ENCODE measurements at places on chromosomes 2 and 18.

GRCh38 chr2:173043476-173043875 is 32.2 kb upstream of the MAP3K20 start:
- H3K4me1 ChIP-seq, result peaks cover 26% of the 10 kb centered on the region
- no peaks in the 10 kb centered on the region for H3K36me3 ChIP-seq
- H3K27ac ChIP-seq, result peak overlapping the region; percentile 57
- no peak overlapping the region for H3K4me3 ChIP-seq
- H3K27me3 ChIP-seq, result no peaks in the 10 kb centered on the region
- DNase-seq, result peak; percentile 33

- no peaks in the 10 kb centered on the region for H3K4me1 ChIP-seq
- no peaks in the 10 kb centered on the region for H3K36me3 ChIP-seq
- H3K4me3 ChIP-seq, result no peak overlapping the region
- peaks cover 71% of the 10 kb centered on the region for H3K27me3 ChIP-seq
These were observed 84.9 kb downstream of the MARCO start for GRCh38 chr2:119026890-119027289.

GRCh38 chr2:189533288-189534035 is 47.1 kb downstream of the SLC40A1 start:
- no peak overlapping the region for H3K27ac ChIP-seq
- no peak overlapping the region for H3K4me3 ChIP-seq
- H3K27me3 ChIP-seq, result no peaks in the 10 kb centered on the region
- DNase-seq, result no peak
- no peaks in the 10 kb centered on the region for H3K36me3 ChIP-seq

DNA sequence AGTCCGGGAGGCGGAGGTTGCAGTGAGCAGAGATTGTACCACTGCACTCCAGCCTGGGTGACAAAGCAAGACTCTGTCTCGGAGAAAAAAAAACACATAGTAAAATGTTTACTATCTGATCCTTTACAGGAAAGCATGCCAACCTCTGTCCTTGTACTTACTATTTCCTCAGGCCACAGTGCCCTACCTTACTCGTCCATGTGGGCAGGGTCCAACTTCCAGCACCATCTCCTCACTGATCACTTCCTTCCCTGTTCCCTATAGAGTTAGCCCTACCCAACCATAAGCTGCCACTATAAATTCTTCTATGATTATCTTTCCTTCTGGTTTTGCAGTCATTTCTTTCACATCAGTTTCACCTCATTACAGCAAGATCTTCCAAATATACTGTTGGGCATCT is 136.2 kb downstream of the MYO5B start:
- H3K4me3 ChIP-seq, result no peak overlapping the region
- no peak overlapping the region for H3K27ac ChIP-seq
- no peaks in the 10 kb centered on the region for H3K36me3 ChIP-seq

DNA sequence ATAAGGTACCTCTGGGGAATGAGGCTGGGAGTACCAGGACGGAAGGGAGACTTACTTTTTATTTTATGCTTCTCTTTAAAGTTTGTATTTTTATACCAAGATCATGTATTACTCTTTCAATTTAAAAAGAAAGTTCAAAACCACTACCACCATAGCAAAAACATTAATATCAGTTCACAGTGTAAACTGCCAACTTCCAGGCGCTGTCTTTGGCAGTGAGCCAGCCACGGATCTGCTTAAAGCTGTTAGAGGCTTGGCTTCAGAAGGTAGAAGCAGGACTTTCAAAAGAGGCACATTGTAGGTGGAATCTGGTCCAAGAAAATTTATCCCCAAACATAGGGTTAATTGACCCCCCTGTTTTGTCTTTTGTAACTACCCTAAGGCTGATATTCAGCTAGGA is 74.8 kb downstream of the B3GNT2 start:
- H3K4me1 ChIP-seq, result peaks cover 6% of the 10 kb centered on the region
- peak; percentile 63 for DNase-seq
- no peak overlapping the region for H3K27ac ChIP-seq
- H3K4me3 ChIP-seq, result no peak overlapping the region
- H3K36me3 ChIP-seq, result no peaks in the 10 kb centered on the region

DNA sequence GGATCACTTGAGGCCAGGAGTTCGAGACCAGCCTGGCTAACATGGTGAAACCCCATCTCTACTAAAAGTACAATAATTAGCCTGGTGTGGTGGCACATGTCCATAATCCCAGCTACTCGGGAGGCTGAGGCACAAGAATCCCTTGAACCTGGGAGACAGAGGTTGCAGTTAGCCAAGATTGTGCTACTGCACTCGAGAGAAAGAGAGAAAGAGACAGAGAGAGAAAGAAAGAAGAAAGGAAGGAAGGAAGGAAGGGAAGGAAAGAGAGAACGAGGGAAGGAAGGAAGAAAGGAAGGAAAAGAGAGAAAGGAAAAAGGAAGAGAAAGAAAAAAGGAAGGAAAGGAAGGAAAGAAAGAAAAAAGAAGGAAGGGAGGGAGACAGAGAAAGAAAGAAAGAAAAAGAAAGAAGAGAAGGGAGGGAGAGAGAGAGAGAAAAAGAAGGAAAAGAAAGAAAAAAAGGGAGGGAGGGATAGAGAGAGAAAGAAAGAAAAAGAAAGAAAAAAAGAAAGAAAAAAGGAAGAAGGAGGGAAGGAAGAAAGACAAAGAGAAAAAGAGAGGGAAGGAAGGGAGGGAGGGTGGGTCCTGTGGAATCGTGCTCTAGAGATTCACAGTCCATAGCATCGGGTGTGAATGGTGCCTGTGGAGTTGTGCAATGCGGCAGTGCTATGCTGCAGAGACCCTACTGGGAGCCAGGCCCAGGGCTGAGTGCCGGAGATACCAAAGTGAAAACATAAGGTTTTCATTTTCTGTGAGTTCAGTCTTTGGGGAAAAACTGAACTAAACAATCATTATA is 4.6 kb upstream of the SDC1 start:
- peaks cover 62% of the 10 kb centered on the region for H3K27me3 ChIP-seq
- H3K27ac ChIP-seq, result no peak overlapping the region
- H3K4me1 ChIP-seq, result peaks cover 13% of the 10 kb centered on the region

- no peak for DNase-seq
- H3K4me1 ChIP-seq, result no peaks in the 10 kb centered on the region
- no peaks in the 10 kb centered on the region for H3K36me3 ChIP-seq
These were observed 8.4 kb upstream of the HNRNPLL start for GRCh38 chr2:38610851-38611801.

DNA sequence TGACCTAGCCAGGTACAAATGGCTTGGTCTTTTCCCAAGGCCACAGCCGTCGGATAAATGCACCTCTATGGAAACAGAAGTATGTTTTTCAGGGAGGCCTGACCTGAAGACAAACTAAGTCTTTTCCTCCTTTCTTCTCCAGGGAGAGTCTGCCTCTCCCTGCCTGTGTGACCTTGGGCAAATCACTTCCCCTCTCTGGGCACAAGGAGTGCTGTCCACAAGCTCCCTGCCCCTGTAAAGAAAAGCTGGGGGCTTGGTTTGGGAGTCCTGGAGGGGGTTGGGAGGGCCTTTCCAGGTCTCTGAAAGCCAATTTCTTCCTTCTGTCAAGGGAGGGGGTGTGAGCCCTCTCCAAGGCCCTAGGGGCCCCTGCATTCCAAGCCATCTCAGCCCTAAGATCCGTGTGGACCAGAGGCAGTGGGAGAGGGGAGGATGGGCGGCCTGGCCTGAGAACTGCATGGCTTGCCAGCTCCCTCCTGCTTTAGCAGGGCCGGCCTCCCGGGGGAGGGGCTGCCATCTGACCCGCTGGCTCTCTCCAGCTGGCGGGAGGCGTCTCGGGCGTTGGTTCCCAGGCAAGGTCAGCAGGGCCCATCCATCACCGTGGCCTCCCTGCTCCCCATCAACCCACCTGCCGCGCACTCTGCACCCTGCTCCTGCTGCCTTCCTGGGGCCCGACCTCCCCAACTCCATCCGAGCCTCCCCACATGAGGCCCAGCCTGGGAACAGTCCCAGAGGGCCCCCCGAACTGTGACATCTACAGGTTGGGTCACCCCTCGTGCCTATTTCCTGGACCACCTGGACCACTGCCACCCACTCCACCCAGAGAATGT is 61.4 kb downstream of the SMAD7 start:
- peaks cover 28% of the 10 kb centered on the region for H3K4me1 ChIP-seq
- no peaks in the 10 kb centered on the region for H3K36me3 ChIP-seq
- DNase-seq, result peak; percentile 42
- no peak overlapping the region for H3K4me3 ChIP-seq
- no peaks in the 10 kb centered on the region for H3K27me3 ChIP-seq
- no peak overlapping the region for H3K27ac ChIP-seq

GRCh38 chr2:48433682-48434081 is 96.3 kb upstream of the STON1 start:
- no peak for DNase-seq
- H3K27me3 ChIP-seq, result no peaks in the 10 kb centered on the region
- peaks cover 9% of the 10 kb centered on the region for H3K4me1 ChIP-seq
- H3K36me3 ChIP-seq, result no peaks in the 10 kb centered on the region

- no peaks in the 10 kb centered on the region for H3K27me3 ChIP-seq
- H3K4me3 ChIP-seq, result no peak overlapping the region
- H3K36me3 ChIP-seq, result no peaks in the 10 kb centered on the region
- DNase-seq, result no peak
These were observed 36.3 kb upstream of the TMEM131 start for GRCh38 chr2:98032086-98032485.

GRCh38 chr2:9191041-9191481 is 15.6 kb upstream of the ASAP2 start:
- H3K4me1 ChIP-seq, result peaks cover 29% of the 10 kb centered on the region
- H3K4me3 ChIP-seq, result no peak overlapping the region
- no peaks in the 10 kb centered on the region for H3K27me3 ChIP-seq
- no peaks in the 10 kb centered on the region for H3K36me3 ChIP-seq

- H3K4me1 ChIP-seq, result peaks cover 7% of the 10 kb centered on the region
- H3K27ac ChIP-seq, result no peak overlapping the region
- H3K4me3 ChIP-seq, result peak overlapping the region; percentile 59
- H3K27me3 ChIP-seq, result peaks cover 74% of the 10 kb centered on the region
- no peak for DNase-seq
- no peaks in the 10 kb centered on the region for H3K36me3 ChIP-seq
These were observed 54.8 kb upstream of the TUBA3E start for GRCh38 chr2:130252880-130253645.

- H3K36me3 ChIP-seq, result no peaks in the 10 kb centered on the region
- no peaks in the 10 kb centered on the region for H3K27me3 ChIP-seq
- no peak overlapping the region for H3K27ac ChIP-seq
- no peak overlapping the region for H3K4me3 ChIP-seq
- H3K4me1 ChIP-seq, result peaks cover 35% of the 10 kb centered on the region
- DNase-seq, result no peak
These were observed 5.0 kb downstream of the SH2D6 start for GRCh38 chr2:85423525-85423924.

- H3K27me3 ChIP-seq, result no peaks in the 10 kb centered on the region
- peaks cover 100% of the 10 kb centered on the region for H3K36me3 ChIP-seq
- no peak overlapping the region for H3K4me3 ChIP-seq
- DNase-seq, result no peak
These were observed 25.1 kb downstream of the STAT1 start for GRCh38 chr2:190988910-190989309.

DNA sequence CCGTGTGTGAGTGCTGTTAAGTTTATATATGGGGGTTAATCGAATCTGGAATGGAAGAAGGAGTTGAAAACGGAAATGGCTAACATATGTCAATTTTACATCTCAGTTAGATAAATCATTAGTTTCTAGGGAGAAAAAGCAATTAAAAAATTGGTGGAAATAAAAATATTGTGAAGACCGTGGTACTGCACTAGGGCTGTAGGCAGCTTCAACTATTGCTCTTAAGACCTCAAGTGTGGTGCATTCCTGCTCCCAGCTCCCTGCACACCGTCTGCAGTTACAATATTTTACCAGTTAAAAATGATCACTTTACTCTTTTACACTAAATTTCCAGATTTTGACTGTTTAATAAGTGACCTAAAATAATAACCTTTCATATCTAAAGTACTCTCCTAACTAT is 977.3 kb upstream of the POU3F3 start:
- no peaks in the 10 kb centered on the region for H3K4me1 ChIP-seq
- H3K27me3 ChIP-seq, result no peaks in the 10 kb centered on the region
- no peak overlapping the region for H3K27ac ChIP-seq
- H3K4me3 ChIP-seq, result no peak overlapping the region

GRCh38 chr18:27656167-27656778 is 471.2 kb upstream of the CHST9 start:
- DNase-seq, result no peak
- no peak overlapping the region for H3K4me3 ChIP-seq

- peaks cover 6% of the 10 kb centered on the region for H3K36me3 ChIP-seq
- H3K4me3 ChIP-seq, result peak within 1 kb of the TSS; percentile 77
- peak within 1 kb of the TSS; percentile 90 for H3K27ac ChIP-seq
- DNase-seq, result peak; percentile 91
- no peaks in the 10 kb centered on the region for H3K27me3 ChIP-seq
These were observed at the start of gene TMEM185B for GRCh38 chr2:120223034-120223912. TMEM185B (minus strand) TSS chr2:120223400; CDS start chr2:120222976, 424 bp downstream.

DNA sequence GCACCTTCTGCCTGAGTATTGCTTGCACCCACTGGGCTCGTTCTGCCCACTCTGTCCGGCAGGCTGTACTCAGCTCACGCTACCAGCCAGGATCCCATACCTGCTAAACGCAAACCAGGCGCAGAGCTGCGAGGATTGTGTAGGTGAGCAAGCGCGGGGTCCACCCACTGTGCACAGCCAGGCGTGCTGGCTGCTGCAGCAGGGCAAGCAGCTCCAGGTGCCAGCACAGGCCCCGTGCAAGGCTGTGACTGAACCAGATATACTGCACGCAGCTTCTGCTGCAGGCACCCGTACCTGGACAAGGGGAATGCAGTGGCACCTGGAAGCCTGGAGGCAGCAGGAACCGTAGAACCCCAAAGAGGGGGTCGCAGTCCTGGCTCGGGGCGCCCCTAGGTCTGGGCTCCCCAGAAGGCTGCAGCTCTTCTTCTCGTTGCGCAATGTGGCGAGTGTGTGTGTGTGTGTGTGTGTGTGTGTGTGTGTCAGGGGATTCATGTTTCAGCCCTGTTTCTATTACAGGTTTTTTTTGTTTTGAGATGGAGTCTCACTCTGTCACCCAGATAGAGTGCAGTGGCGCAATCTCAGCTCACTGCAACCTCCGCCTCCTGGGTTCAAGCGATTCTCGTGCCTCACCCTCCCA is 46.1 kb upstream of the RAB1A start:
- H3K36me3 ChIP-seq, result no peaks in the 10 kb centered on the region
- H3K27me3 ChIP-seq, result peaks cover 6% of the 10 kb centered on the region
- no peaks in the 10 kb centered on the region for H3K4me1 ChIP-seq

GRCh38 chr2:208595386-208596275 is 189.0 kb downstream of the PTH2R start:
- DNase-seq, result no peak
- no peak overlapping the region for H3K27ac ChIP-seq
- no peaks in the 10 kb centered on the region for H3K27me3 ChIP-seq
- H3K36me3 ChIP-seq, result no peaks in the 10 kb centered on the region
- H3K4me1 ChIP-seq, result no peaks in the 10 kb centered on the region

- H3K4me3 ChIP-seq, result no peak overlapping the region
- H3K27ac ChIP-seq, result no peak overlapping the region
- H3K27me3 ChIP-seq, result no peaks in the 10 kb centered on the region
These were observed 16.1 kb downstream of the MBOAT2 start for GRCh38 chr2:8987410-8987809.
